ENCODE measurements at places on chromosomes 1 and 21.

DNA sequence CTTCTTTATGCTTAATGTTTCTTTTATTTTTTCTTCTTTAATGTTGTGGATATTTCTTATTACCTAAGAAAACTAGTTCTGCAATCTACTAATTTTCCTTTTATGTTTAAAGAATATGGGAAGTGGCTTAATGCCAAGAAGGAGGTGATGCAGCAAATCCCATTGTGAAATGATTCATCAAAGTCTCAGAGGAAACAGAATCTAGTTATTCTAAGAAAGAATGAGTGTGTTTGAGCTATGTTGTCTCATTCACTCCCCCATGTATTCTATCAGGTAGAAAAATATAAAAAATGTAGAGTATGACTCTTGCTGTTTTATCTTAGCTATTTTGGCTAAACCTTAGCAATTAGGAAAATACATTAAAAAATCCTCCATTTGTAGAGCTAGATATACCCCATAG is 659.9 kb upstream of the RGS18 start:
- DNase-seq = no peak

DNA sequence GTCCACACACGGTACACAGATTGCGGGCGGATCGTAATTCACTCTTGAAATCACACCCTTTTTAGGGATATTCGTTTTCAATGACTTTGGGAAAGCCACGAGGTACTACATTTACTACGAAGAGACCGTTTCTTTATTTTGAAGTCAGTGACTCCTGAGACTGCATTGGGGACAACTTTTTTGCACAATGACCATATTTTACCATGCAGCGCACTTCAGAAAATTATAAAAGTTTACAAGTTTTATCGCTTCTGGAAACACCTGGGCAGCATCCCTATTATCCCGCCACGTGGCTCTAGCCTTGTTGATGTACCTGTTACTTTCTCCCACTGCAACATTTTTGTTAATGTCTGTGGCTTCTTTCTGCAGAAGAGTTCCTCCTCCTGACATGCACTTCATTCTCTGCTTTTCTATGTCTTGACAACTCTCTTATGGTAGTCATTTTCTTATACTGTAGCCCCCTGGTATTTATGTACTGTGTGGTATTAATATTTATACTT is 1.3 kb upstream of the AKT3 start:
- no peak for DNase-seq

GRCh38 chr1:38527373-38527966 is 332.1 kb downstream of the RRAGC start:
- peak; percentile 36 for DNase-seq

DNA sequence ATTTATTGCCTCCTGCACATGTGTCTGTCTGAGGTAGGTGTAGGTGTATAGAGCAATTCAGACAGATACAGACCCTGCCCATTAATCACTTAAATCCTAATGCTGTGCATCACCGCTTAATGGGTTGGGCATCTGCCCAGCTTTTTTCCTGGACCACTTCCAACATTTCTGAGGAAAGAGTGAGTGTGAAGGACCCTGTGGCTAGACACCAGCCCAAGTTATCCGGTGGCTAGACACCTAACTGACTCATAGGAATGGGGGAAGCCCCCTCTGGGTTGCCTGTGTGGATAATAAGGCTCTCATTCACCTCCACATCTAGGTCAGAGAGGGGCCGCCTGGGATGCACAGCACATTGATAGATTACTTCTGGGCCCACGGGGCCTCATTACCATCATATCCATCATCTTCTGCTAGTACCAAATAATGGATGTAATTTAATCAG is 121.1 kb upstream of the RAVER2 start:
- no peak for DNase-seq

DNA sequence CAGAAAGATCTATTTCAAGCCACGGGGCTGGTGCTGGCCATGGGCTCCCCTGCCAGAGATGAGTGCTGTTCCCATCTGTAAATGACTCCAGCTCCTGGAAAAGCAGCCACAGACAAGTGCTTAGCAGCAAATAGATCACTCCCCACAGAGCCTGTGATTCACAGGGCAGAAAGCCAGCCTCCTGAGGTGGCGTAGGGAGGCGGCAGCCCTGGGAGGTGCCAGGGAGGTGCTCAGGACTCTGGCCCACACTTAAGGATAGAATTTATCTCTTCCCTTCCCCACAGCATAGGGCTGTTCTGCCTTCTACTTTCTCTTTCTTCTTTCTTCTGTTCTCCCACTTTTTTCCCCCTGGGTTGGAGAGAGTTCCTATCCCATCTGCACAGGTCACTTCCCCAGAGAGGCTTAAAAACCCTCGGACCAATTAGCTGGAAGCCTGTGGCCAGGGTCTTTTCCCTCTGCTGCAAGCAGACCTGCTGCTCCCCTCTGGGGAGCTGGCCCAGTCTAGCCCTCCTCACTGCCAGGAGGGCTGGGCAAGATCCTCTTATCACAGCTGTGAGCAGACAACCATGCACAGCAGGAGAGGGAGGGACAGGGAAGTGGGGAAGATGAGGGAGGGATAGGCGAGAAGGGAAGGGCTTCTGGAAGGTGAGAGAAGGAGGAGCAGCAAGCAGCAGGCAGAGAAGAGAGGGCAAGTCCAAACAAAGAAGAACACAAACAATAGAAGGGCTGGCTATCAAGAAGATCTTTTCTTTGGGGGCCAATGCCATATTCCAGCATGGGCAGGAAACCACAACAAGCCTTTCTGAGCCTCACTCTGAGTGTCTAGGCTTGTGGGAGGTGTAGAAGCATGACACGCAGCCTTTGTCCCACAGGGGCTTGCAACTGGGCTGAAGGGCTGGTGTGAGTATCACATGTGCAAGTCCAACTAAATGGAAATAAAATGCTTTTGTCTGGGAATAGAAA is 41.0 kb downstream of the KCND3 start:
- DNase-seq = no peak

- DNase-seq = no peak
Observed at GRCh38 chr21:28644762-28645161, 347.9 kb downstream of the LTN1 start.

- DNase-seq = no peak
Observed at GRCh38 chr1:180964595-180964994, 51.9 kb downstream of the KIAA1614 start.

DNA sequence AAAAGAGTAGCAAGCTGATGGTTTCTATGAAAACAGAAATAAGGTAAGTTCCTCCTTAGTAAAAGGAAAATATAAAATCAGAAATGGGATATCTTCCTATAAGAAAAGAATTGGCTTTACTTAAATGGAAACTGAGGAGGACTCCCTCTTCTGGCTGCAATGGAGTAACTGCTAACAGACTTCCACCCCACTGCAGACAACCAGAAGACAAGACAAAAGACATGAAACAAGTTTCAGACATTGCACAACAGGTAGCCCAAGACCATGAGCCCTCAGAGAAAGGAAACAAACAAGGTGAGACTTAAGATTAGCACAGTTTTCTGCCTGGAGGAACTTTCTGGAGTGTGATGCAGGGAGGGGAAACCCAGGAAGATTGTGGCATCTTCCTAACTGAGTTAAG is 17.0 kb upstream of the OLFML2B start:
- no peak for DNase-seq

DNA sequence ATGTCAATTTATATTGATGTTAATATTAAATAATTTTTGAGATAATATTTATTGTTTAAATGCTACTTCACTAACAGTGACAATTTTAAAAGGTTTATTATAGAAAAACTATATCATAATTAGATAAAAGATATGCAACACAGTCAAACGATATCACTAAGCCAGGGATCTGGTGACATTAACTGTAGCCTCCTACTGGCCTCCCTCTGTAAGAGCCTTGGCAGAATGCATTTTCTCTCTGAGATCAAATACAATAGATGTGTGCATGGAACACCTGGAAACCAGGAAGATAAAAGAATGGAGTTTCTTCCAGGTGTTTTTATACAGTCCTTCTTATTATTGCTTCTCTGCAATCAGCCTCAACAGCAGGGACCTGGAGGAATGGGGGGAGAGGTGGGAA is 1762.1 kb downstream of the BRINP3 start:
- DNase-seq = no peak

DNA sequence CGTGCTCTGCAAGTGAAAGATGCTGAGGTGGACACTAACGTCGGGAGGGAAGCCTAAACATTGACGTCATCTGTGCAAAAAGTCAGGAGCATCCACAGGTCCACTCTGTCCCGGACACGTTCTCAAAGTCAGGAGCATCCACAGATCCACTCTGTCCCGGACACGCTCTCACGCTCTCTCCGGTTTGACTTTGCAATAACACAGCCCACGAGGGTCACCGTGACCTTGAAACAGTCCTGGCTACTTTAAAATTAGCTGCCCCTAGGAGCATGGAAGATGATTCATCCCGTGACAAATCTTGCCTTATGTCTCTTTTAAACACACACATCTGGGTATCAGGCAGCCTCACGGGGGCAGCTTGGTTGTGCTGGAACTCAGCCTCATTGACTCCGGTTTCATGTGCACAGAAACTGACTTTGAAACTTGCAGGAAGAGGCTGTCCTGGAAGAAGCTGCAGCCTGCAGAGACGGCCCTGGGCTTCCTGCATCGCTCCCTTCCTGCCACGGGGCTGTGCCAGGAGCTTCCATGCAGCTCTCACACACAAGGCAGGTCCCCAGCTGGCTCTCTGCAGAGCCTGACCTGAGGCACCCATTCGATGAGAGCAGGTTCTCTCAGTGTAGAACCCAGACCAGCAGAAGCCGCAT is 18.1 kb upstream of the COL18A1 start:
- DNase-seq = no peak

DNA sequence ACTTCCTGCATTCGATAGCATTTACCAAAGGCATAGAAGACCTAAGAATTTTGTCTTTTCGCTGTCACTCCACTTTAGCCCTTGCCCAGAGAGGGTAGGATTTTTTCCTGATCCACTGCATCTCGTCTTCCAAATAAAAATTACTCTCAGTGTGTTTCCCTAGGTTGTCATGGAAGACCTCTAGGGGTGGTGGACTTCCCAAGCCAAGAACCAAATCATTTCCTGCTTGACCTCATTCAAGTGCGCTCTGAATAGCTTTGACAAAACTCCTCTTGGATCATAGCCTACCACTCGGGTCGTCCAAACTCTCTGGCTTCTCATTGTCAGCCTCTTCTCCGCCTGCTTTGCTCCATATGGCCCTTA is 431 bp upstream of the C1orf52 start:
- DNase-seq = no peak

- DNase-seq = peak; percentile 13
Observed at GRCh38 chr1:233328142-233328921, 808 bp downstream of the MAP3K21 start.

- DNase-seq = no peak
Observed at GRCh38 chr1:17624611-17625233, 85.2 kb downstream of the ARHGEF10L start.

- DNase-seq = no peak
Observed at GRCh38 chr1:168755800-168756418, 26.9 kb upstream of the DPT start.

DNA sequence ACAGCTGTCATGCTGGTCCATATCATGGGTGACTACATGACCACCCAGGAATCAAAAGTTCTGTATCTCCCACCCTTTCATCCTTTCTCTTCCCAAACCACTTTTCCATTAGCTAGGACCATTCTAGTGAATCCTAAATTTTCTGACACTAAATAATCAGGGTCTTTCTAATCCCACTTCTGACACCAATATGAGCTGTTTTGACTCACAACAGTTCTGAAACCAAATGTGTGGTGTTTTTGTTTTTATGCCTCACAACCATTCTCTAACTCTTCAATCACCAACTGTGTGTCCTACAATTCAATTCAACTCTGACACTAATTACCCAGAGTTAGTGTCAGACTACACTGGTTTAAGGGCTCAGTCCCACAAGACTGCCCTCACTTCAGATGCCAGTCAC is 63.9 kb downstream of the SMYD2 start:
- DNase-seq = no peak

DNA sequence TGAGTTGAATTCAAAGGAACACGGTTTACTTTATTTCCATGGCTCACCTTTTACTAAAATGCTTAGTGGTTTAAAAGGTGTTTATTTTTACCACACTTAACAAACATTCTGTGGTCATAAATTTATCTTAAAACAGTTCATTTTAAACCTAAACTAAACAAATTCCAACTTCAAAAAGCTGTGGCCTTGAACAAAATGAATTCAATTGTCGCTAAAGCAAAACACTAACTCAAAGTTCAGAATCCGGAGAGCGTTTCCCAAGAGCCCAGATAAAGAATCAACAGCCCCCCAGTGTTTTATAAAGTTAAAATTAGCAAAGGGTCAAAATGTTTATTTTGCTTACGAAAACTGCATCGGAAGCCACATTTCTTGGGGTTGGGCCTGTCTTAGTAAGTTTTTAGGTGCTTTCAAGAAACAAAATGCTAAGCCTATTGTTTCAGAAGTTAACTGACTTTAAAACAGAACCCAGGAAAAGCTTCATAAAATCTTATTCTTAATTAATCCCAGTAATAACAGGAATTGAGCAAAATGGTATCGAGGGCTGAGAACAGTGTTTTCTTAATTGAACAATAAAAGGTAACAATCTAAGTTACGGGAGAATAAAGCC is 1.3 kb downstream of the PUM1 start:
- DNase-seq = no peak

DNA sequence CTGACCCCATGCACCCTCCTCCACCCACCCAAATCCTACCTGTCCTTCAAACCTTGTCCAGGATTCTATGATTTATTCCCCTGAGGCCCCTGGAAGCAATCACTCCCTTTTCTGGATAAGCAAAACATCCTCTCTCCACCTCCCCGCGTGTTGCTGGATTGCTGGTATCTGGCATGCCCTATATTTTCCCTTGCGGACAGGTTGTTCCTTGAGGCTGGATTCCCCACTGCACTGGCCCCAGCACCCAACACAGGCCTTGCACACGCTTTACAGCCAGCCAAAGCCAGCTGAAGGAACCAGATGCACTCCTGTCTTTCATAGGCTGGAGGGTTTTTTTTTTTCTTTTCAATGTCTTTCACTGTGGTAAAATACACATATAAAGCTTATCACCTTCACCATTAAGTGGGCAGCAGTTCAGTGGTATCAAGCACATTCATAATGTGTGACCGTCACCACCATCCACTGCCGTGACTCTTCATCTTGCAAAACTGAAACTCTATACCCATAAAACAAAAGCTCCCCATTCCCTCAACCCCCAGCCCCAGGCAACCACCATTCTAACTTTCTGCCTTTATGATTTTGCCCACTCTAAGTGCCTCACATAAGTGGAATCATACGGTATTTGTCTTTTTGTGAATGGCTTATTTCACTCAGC is 50.9 kb downstream of the TOR1AIP2 start:
- DNase-seq = no peak

GRCh38 chr1:145751491-145752037 is 32.3 kb downstream of the CD160 start:
- no peak for DNase-seq

- no peak for DNase-seq
Observed at GRCh38 chr1:32128479-32128878, 20.6 kb downstream of the KPNA6 start.

- DNase-seq = no peak
Observed at GRCh38 chr1:40769815-40770214, 13.8 kb upstream of the KCNQ4 start.

Data from CD4-positive, alpha-beta T cell treated with Interleukin-1 beta for 1 hour (primary cell).